A549 treated with DMSO at 1 μM for 4 hours (cell line): ENCODE measurements at places on chromosomes 7 and 10. TPM values are rescaled to one million over a fixed set of nuclear protein-coding genes. Genes with fewer than 3 reads are reported as not detected.

PTN gene
- not detected in 5 replicates for total RNA-seq

MTPN gene
- 109 to 142 TPM (median 129 TPM) in 5 replicates for total RNA-seq

CHST3 gene
- 40.2 to 46.6 TPM (median 42.6 TPM) in 5 replicates for total RNA-seq

DRGX gene
- total RNA-seq: 0.03 to 0.07 TPM (median 0.06 TPM) in 3 of 5 replicates, not detected in the others

ACTL6B gene
- not detected in 5 replicates for total RNA-seq

GRM3 gene
- not detected in 5 replicates for total RNA-seq

KCNMA1 gene
- total RNA-seq: 42.4 to 95.9 TPM (median 75.8 TPM) in 5 replicates

FANK1 gene
- 2.9 to 5.7 TPM (median 4.2 TPM) in 5 replicates for total RNA-seq

C10orf88 gene
- total RNA-seq: 8.4 to 10.6 TPM (median 10.2 TPM) in 5 replicates

PMS2 gene
- 12.0 to 15.3 TPM (median 14.0 TPM) in 5 replicates for total RNA-seq

ATP6V0A4 gene
- total RNA-seq: 0.13 to 0.29 TPM (median 0.22 TPM) in 5 replicates

FZD8 gene
- total RNA-seq: 6.6 to 8.9 TPM (median 7.8 TPM) in 5 replicates

PON1 gene
- total RNA-seq: 0.28 to 0.59 TPM (median 0.52 TPM) in 5 replicates

HOXA11 gene
- 0.63 to 1.2 TPM (median 0.79 TPM) in 5 replicates for total RNA-seq

PRKAR2B gene
- 2.8 to 4.5 TPM (median 3.5 TPM) in 5 replicates for total RNA-seq

SPDYE6 gene
- not detected in 5 replicates for total RNA-seq

PRPS1L1 gene
- total RNA-seq: not detected in 5 replicates

GLUD1 gene
- total RNA-seq: 90.5 to 107 TPM (median 101 TPM) in 5 replicates

NUTM2B gene
- 0.22 to 0.50 TPM (median 0.31 TPM) in 5 replicates for total RNA-seq

CLDN4 gene
- total RNA-seq: 4.4 to 6.6 TPM (median 5.7 TPM) in 5 replicates

TAS2R41 gene
- total RNA-seq: not detected in 5 replicates

ECHDC3 gene
- 8.9 to 9.7 TPM (median 9.5 TPM) in 5 replicates for total RNA-seq

SLC13A4 gene
- not detected in 5 replicates for total RNA-seq

TLL2 gene
- total RNA-seq: 0.08 to 0.14 TPM (median 0.10 TPM) in 5 replicates

CAMK2B gene
- 0.15 to 0.28 TPM (median 0.20 TPM) in 5 replicates for total RNA-seq

CYP3A4 gene
- total RNA-seq: not detected in 5 replicates

C10orf67 gene
- total RNA-seq: 0.03 to 0.13 TPM (median 0.06 TPM) in 4 of 5 replicates, not detected in the other

GDF10 gene
- total RNA-seq: 0.06 to 0.15 TPM (median 0.12 TPM) in 5 replicates

HPSE2 gene
- total RNA-seq: not detected in 5 replicates

PNLIPRP2 gene
- not detected in 5 replicates for total RNA-seq

CCDC71L gene
- 10.4 to 15.5 TPM (median 13.6 TPM) in 5 replicates for total RNA-seq

HOXA5 gene
- total RNA-seq: 5.2 to 8.3 TPM (median 6.2 TPM) in 5 replicates

CPN1 gene
- 0.16 to 0.60 TPM (median 0.41 TPM) in 5 replicates for total RNA-seq

VWDE gene
- 0.46 to 0.79 TPM (median 0.63 TPM) in 5 replicates for total RNA-seq

EIF5AL1 gene
- total RNA-seq: 2.3 to 5.1 TPM (median 2.8 TPM) in 5 replicates

GPNMB gene
- total RNA-seq: 2.0 to 3.2 TPM (median 2.7 TPM) in 5 replicates

SPDYE5 gene
- total RNA-seq: not detected in 5 replicates

SAP25 gene
- total RNA-seq: 0.28 to 0.88 TPM (median 0.68 TPM) in 4 of 5 replicates, not detected in the other

CRYGN gene
- total RNA-seq: not detected in 5 replicates

ZNF804B gene
- total RNA-seq: not detected in 5 replicates

ZNF727 gene
- not detected in 5 replicates for total RNA-seq

UNC5B gene
- total RNA-seq: 0.57 to 0.87 TPM (median 0.71 TPM) in 5 replicates

PON3 gene
- 28.7 to 39.9 TPM (median 35.0 TPM) in 5 replicates for total RNA-seq
